NCI-H2081 (cell line): ENCODE measurements at places on chromosomes 2 and 18.

GRCh38 chr2:39934851-39935250 lies 155.8 kb upstream of the THUMPD2 start:
- DNase-seq = no peak

DNA sequence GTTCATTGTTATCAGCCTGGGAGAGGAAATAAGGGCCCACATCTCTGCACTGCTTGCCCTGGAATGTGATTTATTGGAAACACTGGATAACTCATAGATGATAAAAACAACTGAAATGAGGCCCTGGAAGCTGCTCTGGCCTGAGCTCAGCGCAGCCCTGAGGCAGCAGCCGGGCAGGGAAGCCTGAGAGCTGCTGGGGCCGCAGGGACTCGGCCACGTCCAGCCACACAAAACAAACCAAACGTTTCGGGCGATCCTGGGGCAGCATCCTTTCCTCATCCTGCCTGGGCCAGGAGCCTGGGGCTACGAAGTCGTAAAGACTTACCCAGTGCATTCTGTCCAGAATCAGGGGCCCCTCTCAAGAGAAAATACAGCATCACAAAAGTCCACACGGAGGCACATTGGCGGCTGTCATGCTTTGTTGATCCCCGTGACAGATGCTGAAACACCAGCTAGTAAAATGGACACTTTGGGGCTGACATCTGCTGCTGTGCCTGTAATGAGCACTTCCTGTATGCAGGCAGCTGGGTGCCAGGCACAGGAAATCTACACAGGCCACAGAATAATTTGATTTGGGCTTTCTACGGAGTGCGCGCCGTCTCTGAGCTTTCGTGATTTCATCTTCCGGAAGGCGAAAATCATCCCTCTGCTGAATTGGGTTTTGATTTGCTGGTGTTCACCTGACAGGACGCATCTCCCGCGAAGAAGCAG lies 250.6 kb downstream of the EIPR1 start:
- peak; percentile 91 for DNase-seq

DNA sequence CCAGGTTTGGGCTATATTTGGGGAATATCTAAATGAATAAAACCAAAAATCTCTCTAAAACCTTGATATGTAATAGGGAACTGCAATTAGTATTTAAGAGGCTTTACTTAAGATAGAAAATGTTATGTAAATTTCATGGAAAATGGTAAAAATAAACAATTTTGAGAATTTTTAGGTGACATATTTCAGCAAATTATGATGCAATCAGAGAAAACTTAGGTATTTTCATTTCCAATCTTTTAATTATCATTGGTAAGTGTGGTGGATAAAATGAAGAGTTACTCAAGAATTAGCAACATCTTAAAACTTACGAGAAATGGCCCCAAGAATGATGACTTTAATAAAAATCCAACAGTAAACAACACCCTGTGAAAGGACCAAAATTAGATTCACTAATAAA lies 571.4 kb downstream of the ERBB4 start:
- no peak for DNase-seq

DNA sequence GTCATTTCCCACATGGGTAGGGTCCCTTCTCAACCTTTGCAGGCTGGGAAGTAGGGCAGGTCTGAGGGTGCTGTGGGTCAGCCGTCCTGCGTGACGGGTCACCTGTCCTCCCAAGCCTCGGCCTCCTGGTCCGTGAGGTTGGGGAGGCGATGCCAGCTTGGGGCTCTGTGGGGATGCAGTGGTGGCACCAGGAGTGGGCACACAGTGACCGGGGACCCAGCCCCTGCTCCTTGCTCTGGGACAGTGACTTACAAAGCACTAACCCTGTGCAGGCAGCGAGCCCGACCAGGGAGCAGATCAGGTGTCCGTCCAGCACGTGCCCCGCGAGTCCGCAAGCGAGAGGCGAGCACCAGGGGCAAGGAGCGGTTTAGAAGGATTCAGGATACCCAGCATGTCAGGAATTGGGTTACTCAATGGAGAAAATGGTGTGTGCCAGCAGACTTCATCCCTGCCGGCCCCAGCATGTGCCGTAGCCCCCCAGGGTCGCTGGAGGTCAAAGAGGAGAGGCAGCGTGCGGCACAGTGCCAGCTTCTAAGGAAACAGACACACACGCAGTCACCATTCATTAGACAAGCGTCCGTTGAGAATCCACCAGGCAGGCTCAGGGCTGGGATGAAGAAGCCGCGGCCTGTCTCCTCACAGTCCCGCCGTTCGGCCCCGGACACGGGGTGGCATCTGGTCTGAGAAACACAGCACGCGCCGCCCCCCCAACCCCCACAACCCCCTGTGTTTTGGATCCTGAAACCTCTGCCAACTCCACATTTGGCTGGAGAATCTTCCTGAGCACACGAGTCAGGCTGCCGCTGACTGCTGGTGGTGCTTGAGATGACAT lies 11.7 kb downstream of the COLEC11 start:
- DNase-seq = no peak

- DNase-seq = no peak
Measured at GRCh38 chr2:240518981-240519380, 38.8 kb downstream of the ANKMY1 start.

DNA sequence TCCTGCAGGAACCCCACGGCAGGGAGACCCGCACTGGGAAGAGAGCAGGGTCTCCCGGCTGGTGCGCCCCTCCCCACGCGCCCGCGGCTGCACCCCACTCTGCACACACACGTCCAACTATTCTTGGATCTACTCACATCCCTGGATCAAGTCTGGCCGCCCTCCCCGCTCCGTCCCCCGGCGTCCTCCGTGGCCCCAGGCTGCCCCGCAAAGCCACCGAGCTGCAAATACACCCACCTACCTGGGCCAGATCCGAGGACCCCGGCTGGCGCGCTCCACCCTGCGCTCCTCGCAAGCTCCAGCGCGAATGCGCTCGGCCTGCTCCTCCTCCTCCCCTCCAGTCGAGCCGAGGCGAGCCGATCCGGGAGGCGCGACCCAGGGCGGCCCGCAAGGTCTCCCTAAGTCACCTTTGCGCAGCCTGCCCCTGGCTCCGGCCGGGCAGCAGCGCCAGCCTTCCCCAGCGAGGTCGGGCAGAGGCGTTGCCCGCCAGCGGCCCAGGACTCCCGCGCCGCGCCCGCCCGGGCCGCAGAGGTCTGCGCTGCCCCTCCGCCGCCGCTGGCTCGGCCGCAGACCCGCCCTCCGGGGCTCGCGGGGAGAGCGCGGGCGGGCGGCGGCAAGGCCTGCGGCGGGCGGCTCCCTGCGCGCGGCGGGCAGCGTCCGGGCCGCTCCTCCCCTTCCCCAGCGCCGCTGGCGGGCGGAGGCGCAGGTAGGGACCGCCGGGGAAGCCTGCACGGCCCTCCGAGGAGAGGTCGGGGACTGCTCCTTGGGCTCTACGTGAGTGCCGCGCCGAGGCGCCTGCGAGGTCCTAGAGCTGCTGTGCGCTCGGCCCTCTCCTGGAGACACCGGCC lies 126.0 kb downstream of the OSBPL1A start:
- peak; percentile 59 for DNase-seq

GRCh38 chr2:215626812-215627281 lies 191.0 kb upstream of the FN1 start:
- no peak for DNase-seq

DNA sequence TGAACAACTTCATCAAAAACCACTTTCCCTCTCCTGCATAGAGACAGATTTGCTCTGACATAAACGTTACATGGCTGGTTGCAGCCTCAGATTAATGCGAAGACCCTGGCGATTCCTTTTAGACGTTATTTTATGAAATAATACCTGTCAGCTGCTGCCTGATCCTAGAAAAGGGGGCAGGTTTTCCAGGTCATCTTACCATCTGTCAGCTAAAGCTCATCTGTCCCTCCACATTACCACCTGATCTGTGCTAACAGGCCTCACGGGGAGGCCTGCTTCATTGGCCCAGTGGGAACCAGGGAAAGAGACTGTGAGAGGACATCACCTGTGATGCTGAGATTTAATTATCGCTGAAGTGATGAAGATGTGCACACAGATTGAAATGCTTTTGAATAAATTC lies 261.0 kb downstream of the ARHGAP15 start:
- DNase-seq = no peak

DNA sequence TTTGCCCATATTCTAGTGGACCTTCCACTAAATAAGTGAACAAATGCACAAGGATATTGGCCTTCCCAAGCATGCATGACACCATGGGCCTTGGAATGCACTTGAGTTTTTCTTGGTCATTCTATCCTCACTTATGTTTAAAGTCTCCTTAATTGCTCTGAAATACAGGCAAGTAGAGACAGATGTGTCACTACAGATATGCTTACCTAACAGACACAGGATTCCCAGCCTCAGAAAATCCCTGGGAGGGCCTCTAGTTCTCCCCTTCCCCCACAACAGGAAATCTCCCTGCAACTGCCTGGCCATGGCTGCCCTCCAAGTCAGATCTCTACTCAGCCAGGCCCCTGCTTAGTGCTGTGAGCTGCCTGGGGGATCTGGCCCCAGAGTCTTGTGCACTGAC lies 445.2 kb downstream of the IRS1 start:
- DNase-seq = no peak

GRCh38 chr2:43519643-43520221 lies 76.1 kb downstream of the THADA start:
- no peak for DNase-seq

DNA sequence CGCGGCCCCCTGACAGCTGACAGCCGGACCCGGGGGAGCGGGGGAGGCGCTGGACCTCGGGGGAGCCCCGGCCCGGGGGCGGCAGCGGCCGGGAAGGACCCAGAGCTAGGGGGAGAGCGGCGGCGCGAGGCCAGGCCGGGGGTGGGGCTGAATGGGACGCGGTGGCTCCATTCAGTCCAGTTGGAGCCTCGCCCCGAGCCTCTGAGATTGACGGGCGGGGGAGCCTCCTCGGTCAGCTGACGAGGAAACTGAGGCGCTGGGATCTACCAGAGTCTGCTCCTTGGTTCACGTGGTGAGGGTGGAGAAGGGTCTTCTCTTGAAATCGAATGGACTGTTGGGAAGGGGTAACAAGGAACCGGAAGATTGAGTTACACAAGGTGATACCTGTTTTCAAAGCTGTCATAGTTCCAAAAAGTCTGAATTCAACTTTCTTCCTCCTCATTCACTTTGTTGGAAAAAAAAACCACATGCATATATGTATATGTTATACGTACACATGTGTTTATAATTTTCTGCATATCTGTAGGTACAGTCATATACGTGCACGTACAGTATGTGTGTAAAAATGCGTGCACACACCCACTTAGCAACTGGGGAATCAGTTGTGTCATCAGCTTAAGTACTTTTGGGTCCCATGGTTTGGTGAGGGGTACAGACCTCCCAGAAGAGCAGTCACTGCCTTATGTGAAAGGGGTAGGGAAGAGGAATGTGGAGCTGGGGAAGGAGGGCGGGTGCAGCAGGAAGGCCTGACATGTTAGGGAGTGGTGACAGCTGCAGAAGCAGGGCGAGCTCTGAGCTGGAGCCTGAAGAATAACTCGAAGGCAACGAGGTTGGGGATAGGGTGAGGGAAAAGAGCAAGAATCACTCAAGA lies 628 bp downstream of the PPP1R7 start:
- no peak for DNase-seq

DNA sequence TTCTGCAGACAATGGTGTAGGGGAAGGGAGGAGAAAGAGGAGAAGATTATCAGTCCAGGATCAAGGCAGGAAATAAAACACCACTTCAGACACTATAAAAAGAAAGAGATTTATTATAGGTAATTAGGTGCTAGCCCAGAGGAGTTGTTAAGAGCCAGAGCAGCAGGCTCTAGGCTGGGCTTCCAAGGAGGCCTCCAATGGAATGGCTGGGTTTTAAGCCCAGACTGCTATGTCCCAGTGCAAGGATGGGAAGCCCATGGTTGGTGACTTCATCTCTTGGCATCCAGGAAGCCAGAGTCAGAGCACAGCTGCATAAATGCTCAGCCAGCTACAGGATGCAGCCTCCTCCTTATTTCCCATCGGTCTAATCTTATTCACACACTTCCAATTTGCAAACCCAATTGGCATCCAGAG lies 95.6 kb downstream of the LAMA3 start:
- DNase-seq = no peak

DNA sequence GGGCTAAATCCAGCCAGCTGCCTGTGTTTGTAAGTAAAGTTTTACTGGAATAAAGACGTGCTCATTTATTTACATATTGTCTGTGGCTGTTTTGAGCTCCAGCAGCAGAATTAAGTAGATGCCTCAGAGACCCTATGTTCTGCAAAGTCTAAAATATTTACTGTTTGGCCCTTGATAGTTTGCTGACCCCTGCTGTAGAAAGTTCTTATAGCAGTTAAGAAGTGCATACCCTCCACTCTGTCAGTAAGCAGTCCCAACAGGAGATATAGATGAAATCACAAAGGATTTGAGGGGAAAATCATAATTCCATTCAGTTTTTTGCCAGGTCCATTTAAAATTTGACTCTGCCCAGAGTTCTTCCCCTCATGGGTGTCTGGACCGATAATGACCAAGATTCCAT lies 50.1 kb upstream of the ITM2C start:
- no peak for DNase-seq

DNA sequence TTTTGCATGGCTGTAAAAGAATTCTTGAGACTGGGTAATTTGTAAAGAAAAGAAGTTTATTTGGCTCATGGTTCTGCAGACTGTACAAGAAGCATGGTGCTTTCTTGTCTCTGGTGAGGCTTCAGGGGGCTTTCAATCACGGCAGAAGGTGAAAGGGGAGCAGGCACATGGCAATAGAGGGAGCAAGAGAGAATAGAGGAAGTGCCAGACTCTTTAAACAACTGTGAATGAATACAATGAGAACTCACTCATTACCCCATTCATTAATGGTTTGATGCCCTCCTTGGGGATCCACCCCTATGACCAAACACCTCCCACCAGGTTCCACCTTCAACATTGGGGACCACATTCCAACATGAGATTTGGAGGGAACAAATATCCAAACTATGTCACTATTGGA lies 463.5 kb downstream of the MTX2 start:
- no peak for DNase-seq

DNA sequence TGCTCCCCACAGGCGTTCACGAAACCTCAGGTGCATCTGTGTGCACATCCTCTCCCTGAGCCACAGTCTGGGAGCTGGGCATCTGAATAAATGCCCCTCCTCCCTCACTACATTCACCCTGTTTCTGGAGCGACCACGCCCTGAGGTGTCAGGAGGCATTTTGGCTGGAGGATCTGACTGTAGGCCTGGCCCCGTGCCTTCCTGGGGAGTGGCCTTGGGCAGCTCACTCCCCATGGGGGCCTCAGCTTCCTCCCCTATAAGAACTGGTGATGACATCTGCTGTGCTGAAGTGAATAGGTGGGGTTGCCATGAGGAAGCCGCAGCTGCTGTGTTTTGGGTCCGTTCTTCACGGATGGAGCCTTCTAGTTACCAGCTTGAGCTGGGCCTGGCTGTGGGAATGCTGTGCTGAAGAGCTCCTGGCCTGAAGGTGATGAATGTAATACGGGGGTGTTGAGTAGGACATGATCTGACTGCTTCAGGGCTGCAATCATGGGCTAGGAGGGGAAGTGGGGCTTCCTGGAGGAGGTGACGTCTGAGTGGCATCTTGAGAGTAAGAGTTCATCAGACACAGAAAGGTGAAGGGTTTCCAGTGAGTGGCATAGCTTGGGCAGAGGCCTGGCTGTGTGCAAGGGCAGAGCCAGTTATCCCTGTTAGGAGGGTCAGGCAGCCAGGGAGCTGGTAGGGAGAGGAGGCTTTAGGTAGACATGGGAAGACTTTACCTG lies 58.2 kb downstream of the GLI2 start:
- no peak for DNase-seq
